Right renal cortex interstitium (tissue), 3 donors: ENCODE measurements at places on chromosomes 4 and X.

DNA sequence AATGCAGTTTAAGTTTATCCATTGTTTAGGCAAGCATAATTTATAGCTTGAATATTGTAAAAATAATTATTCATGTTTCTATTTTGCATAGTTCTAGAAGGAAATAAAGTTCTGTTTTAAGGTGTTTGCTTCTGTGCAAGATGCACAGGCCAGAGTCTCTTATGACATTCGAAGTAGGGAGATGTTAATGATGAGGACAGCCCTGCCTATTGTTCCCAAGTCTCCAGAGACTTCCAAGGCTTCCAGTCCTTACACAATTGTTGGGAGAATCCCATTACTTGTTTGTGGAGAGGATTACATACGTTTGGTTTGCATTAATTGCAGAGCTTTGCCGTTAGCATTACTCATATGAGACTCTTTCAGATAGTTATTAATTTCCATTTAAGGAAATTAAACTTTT lies 96.2 kb upstream of the ANK2 start:
- DNase-seq: no peak

GRCh38 chr4:137253949-137254348 lies 278.3 kb downstream of the PCDH18 start:
- DNase-seq: no peak

- DNase-seq: no peak
Observed at GRCh38 chrX:133921764-133922389, 63.5 kb downstream of the GPC3 start.

DNA sequence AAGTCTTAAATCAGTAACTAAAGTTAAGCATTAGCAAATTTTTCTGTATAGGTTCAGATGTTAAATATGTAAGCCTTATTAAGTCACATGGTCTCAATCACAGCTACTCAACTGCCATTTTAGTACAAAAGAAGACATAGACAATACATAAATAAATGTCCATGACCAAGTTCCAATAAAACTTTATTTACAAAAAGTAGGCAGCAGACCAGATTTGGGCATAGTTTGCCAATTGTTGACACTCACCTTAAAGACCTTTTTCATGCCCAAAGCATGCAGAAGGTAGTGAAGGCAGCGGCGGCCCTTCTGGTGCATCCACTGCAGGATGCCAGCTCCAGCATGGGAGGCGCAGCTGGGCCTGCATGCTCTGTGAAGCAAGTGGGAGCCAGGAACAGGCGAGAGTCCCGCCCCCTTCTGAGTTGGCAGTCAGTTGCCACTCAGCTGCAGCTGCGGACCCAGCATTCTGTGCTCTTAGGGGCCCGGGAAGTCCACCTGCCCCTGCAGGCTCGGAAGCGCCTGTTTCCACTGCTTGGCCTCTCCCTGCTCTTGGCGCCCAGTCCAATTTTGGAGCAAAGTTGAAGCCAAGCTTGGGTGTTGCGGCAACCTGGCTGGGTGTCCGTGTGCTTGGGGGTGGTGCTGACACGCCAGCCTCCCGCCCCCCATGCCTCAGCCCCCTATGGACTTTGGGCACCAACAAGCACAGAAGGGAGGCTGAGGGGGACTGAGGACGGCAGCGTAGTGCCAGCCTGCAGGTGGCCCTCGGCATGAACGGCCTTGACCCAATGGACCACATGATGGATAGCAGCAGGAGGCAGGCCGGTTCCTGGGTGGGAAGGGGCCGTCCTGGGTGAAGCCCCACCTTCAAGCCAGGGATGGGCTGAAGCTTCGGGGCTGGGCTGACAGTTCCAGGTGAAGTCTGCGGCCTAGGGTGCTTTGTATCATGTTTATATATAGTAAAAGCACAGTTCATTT lies 42.4 kb upstream of the PABPC4L start:
- no peak for DNase-seq

DNA sequence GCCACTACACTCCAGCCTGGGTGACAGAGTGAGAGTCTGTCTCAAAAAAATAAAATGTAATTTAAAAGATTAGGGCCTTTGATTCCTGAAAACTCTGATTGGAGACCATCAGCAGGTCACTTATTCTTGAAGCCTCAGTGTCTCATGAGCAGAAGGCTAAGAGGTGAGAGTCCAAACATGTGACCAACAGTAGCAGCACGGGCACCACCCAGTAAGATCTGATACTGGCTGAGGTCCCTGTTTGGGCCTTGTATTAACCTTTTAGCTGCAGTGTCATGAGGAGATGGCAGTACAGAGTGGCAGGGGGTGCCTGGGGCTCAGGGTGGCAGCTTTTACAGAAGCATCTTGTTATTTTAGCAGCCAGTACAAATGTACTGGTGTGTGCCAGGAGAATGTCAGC lies 89.3 kb downstream of the FHDC1 start:
- no peak for DNase-seq

GRCh38 chr4:36072529-36072928 lies 171.8 kb downstream of the ARAP2 start:
- no peak for DNase-seq

- DNase-seq: no peak
Observed at GRCh38 chr4:108171339-108172230, 2.9 kb upstream of the LEF1 start.

GRCh38 chr4:138320831-138321230 lies 78.7 kb upstream of the SLC7A11 start:
- no peak for DNase-seq

GRCh38 chr4:89539797-89540711 lies 232.5 kb upstream of the GPRIN3 start:
- DNase-seq: no peak

DNA sequence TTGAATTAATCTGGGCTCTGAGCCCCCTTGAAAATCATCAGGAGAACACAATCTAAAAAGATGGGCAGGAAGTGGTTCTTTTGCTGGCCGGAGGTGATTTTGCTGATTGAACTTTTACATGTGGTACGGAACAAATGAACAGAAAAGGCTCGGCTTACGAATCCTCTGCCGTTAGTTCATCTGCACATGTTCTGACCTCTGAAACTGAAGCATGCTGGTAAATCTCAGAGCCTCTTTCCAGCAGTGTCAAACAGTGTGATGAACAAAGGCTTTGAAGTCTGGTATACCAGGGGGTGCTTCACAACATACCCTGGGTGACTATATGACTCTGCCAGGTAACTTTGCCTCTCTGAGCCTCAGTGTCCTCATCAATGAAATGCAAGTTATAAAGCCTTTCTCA lies 194.2 kb upstream of the C1QTNF7 start:
- no peak for DNase-seq

GRCh38 chrX:148928811-148929210 lies 428.4 kb downstream of the AFF2 start:
- no peak for DNase-seq

DNA sequence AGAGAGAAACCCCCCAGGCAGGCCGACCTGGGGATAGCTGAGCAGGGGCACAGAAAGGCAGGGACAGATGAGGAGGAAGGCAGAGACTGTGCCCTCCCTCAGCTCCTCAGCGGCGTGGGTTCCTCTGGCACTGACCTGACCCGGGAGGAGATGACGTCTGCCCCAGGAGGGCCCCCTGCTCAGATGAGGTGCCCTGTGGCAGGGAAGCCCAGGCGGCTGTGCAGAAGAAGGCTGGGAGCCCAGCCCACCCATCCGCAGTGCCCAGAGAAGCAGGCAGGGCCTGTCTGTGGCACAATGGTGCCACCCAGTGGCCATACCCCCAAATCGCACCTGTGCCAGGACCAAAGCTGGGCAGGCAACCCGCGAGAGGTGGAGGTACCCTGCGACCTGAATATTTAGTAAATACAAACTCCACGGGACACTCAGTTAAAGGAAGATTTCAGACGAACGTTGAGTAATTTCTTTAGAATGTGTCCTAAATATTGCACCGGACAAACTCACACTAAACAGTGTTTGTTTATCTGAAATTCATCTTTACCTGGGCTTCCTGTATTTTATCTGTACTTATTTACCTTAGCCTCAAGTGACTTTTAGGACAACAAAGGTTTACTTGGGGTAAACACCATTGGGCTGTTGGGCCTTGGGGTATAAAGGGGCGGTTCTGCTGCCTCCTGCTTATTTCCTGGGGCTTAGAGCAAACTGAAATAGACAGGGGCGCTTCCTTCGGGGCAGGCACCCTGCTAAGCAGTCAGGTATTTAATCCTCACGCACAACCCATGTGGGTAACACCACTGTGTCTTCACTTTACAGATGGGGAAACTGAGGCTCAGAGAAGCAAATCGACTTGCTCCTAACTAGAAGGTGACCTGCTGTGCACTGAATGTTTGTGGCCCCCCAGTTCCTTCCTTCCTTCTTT lies 46.5 kb upstream of the HMX1 start:
- DNase-seq: peak; percentile 35

DNA sequence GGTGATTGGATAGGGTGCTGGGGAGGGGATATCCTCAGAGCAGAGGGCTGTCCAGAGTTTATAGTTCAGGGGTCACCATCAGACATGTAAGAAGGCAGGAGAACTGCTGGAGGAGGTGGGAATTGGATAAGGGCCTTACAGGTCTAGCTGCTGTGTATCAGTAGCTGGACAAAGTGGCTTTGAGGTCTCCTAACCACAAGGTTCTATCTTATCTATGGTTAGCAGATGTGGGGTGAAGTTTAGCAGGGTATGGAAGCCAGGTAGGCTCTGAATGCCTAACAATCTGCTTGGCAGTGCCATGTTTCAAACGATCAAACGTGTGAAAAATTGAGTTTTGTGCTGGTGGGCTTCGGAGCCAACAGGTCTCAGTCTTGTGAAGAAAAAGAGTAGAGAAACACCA lies 32.1 kb upstream of the MAGEA8 start:
- no peak for DNase-seq

DNA sequence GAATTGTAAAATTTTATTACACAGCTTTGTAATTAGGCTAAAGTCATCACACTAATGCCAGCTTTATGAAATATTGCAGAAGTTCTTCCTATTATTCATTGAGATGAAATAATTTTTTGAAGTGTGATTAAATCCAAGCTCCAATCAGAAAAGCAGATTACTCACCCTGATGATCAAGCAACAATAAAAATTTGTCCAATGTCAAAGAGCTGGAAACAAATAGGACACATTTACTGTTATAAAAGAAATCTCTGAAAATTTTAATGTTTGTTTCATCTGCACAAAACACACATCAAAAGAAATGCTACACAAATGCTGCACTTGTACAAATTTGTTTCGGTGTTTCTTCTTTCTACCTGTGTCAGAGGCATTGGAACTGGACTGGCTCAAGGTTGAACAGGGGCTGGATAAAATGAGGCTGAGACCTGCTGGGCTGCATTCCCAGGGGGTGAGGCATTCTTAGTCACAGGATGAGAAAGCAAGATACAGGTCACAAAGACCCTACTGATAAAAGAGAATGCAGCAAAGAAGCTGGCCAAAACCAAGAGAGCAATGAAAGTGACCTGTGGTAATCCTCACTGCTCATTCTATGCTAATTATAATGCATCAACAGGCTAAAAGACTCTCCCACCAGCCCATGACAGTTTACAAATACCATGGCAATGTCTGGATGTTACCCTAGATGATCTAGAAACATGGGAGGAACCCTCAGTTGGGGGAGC lies 78.3 kb downstream of the GASK1B start:
- DNase-seq: no peak

DNA sequence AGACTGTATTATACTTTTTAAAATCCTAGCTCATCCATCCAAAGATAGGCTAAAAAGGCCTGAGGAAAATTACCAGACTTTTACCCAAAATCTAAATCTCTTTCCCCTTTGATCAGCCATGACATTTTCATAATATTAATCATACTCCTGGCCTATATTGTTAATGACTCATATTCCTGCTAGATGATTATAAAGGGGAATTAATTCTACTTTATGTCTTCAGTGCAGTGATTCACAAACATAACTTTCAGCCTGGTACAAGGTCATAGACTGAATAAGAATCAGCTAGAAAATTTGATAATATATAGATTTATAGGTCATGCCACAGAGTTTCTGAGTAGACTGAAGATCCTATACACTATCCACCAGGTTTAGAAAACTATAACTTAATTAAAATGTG lies 1905.4 kb downstream of the C4orf33 start:
- DNase-seq: no peak

DNA sequence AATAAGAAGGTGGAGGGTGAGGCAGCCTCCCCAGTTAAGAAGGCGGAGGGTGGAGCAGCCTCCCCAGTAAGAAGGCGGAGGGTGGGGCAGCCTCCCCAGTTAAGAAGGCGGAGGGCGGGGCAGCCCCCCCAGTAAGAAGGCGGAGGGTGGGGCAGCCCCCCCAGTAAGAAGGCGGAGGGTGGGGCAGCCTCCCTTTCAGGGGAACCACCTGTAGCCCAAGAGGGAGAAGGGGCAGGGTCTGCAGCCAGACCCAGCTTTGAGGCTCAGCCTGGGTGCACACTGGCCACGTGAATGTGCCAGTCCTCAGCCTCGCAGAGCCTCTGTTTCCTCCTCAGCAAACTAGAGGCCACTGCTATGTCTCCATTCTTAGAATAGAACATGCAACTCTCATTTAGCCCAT lies 52.6 kb downstream of the HMX1 start:
- no peak for DNase-seq

DNA sequence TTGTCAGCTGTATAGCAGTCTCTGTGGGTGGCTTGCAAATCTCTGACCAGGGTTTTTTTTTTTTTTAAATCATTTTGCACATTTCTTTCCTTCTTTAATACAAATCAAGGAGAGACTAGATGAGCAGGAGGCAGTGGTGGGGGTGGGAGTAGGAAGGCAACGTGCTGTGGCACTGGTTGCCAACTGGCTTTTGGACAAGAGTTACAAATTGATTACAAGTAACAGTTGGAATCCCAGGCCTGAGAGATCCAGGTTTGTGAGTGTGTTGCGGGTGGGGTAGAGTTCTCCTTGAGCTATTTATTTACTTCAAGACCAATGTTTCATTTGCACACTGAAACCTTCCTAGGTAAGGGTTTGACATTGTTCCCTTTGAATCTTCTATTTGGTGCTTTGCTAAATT lies 325.3 kb downstream of the AFF2 start:
- no peak for DNase-seq
